Stimulated activated CD4-positive, alpha-beta T cell treated with anti-CD3 and anti-CD28 coated beads, Interleukin-4, amount 100 ng/mL, for 4 hours (primary cell): ENCODE measurements at places on chromosomes 11 and 22.

- no peak for DNase-seq
These were observed 236.7 kb downstream of the BRD1 start for GRCh38 chr22:49590851-49591445.

DNA sequence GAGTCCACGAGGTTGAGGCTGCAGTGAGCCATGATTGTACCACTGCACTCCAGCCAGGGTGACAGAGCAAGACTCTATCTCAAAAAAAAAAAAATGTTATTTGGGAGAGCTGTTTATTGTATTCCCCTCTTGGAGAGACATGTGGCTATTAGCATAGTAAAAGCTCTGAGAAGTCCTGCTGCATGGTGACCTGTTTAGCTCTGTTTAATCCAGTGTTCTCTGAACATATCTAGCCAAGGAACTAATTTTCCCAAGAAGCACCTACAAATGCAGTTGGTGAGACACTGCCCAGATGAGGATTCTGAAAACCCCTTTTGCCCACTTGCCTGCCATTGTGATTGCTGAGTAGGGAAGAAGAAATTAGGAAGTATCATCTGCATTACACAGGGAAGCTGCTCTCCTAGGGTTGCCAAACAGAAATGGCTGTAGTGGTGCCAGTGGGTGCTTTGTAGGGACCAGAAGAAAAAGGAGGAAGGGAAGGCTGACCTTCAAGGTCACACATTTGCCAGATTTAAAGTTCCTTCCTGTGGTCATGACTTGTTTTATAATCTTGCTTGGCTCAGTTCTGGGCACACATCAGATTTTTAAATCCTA lies 15.7 kb downstream of the TIMP3 start:
- DNase-seq = no peak

DNA sequence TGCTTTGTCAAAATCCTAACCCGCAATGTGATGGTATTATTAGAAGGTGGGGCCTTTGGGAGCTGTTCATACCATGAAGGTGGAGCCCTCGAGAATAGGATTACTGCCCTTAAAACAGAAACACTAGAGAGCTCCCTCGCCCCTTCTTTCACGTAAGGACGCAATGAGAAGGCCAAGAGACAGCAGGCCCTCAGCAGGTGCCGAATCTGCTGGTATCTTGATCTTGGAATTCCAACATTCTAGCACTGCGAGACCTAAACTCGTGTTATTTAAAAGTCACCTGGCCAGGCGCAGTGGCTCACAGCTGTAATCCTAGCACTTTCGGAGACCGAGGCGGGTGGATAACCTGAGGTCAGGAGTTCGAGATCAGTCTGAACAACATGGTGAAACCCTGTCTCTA lies 33.1 kb downstream of the LARGE1 start:
- no peak for DNase-seq

- no peak for DNase-seq
These were observed 82.5 kb downstream of the C22orf31 start for GRCh38 chr22:28978863-28979796.

DNA sequence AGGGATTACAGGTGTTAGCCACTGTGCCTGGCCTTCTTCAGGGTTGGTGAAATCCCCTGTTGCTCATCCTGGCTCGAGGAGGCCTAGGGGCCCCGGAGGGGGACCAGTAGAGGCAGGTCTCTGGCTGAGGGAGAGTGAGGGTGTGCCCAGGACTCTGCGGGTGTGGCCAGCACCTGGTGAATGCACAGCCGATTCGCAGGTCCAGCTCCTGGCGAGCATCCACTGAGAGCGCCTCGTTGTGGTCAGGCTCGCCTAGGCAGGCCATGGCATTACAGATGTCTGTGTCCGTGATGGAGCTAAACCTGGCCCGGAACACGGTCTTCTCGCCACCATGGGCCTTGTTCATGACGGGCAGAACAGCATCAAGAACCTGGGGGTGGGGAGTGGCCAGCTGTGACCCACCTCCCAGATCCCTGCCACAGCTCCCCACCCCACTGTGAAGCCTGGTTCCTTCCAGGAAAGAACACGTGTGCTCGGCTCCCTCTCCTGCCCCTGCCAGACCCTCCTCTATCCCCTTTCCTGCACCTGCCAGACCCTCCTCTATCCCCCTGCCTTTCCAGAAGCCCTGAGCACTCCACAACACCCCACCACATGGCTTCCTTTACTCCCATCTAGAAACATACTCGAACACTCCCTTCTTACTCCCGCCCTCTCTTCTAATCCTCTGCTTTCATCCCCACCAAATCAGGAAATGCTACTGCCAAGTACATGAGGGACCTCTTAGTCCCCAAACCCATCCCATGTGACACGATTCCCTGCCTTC lies 12.4 kb downstream of the TOP3B start:
- no peak for DNase-seq

DNA sequence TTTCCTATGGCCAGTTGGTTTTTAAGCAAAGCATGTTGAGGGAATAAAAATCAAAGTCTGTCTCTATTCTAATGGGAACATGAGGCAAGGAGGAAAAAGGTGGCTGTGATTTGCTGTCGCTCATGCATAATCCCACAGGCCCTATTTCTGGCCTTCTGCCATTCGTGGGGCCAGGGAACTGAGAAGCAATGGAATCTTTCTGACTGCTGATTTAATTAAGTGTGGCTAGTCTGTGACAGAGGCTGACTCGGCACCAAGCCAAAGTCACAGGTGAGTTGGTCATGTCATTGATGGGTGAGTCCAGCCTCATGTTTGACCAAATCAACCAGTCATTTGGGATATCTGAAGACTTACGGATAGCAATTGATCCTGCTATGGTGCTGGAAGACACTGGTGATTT lies 429.3 kb upstream of the CADM1 start:
- no peak for DNase-seq

- DNase-seq = no peak
These were observed 5.8 kb downstream of the TRIM29 start for GRCh38 chr11:120131941-120132644.

GRCh38 chr11:119024430-119025098 lies 6.0 kb downstream of the TRAPPC4 start:
- DNase-seq = no peak

DNA sequence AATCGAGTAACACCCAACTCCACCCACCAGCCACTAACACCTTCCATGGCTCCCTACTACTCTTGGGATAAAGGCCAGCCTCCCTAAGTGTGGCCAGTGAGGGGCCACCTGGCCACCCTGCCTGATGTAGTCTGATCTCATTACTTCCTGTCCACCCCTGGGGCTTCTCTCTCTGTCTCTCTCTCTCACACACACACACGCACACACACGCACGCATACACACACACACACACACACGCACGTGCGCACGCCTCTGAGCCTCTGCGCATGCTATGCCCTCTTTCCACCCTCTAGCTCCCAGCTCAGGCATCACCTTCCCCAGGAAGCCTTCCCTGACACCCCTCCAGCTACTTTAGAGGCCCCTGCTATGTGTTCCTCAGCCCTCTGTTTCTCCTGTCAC lies 3.9 kb downstream of the MFNG start:
- no peak for DNase-seq

DNA sequence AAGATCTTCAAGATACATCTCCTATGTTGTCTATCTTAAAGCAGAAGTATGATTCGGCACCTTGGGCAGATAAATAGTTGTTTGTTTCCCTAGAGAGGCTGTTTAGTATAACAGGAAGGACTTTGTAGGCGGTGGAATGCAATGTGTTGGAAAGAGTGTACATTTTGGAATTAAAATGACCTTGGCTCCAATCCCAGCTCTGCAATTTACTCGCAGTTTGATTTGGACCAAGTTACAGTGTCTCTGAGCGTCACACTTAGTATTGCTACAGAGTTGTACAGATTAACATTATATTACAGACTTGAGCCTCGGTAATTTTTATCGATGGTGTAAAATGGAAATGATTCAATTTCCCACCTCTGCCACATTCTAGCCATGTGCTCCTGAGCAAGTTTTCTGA lies 265.3 kb downstream of the OPCML start:
- no peak for DNase-seq

GRCh38 chr11:59426361-59427067 lies at the start of gene OR5A2:
Gene OR5A2, minus strand, starts transcription at chr11:59426413. Its CDS starts 3,460 bp downstream, at chr11:59422953.
- no peak for DNase-seq

- no peak for DNase-seq
These were observed 216.0 kb upstream of the ISX start for GRCh38 chr22:34849965-34850364.

GRCh38 chr11:87176044-87176443 lies 138.3 kb downstream of the TMEM135 start:
- no peak for DNase-seq

DNA sequence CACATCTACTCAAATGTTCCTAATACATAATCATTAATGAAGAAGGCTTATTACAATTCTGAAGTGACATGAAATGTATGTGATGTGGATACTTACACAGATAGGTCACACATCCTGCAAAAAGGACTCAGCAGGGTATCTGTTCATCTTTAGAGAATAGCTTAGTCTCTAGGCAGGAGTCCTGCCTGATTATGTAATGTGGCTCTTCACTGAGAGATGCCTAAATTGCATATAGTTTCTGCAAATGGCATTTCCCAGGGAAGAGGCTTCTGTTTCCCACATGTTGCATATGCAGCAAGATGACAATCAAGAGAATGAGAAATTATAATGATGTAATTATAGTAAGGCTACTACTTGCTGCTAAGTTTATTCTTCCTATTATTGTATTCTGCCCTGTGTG lies 58.8 kb upstream of the SLC36A4 start:
- no peak for DNase-seq

GRCh38 chr22:38352436-38352835 lies 35.2 kb upstream of the CSNK1E start:
- no peak for DNase-seq

DNA sequence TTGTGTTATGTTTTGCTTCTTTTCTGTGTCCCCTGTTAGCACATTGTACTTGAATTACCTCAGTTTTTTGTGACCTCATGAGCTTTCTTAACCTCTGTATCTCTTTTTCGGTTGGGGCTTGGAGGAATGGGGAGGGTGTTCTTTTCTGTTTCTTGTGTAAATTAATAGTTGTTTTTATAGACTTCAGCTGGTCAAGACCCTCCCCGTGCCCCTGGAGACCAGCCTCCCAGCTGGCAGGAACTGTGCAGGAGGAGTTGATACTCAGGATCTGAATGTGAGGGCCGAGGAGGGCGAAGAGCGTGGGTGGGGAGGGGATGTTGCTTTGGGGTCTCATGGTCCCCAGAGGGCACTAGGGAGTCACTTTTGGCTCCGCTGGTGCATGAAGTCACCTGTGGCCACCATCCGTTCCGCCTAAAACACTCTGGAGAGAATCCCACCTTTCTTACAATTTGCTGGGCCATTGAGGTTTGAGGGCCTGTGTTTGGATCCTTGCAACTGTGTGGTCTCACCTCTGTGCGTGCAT lies 44.3 kb upstream of the NNMT start:
- DNase-seq = no peak

DNA sequence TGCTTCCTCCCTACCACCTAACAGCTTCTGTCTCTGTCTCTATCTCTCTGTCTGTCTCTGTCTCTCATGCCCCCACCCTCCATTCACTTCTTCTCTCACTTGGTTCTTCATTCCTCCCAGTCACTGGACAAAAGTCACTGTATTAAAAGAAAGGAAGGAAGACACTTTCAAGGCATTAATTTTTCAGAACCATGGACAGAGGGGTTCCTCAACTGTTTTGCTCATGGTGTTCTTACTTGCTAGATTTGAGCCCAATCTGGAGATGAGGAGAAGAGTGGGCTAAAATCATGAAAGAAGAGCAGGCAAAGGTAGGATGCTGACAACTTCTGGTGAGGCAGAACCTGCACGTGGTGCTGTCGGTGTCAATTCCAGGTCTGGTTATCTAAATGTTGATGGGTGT lies 116.7 kb upstream of the LARGE1 start:
- no peak for DNase-seq

DNA sequence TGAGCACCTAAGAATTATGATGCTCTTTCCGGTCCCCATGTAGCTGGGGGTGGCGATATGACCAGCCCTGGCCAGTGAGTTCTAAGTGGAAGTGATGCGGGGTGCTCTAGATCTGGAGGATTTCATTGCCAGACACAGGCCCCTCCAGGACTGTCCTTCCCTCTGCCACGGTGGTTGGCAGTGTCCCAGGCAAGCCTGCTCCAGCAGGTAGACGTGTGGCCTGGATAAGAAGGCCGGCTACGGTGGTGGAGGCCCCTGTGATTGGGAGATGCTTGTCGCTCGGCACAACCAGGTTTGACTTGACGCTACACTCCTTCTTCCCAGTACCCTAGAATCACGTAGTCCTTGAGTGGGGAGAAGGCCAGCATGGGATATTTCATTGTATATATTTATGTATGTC lies 9.1 kb upstream of the ARHGAP8 start:
- DNase-seq = no peak

- no peak for DNase-seq
These were observed 514 bp downstream of the KRTAP5-9 start for GRCh38 chr11:71548716-71549151.

GRCh38 chr11:420911-421321 lies 6.1 kb upstream of the SIGIRR start:
- DNase-seq = no peak

DNA sequence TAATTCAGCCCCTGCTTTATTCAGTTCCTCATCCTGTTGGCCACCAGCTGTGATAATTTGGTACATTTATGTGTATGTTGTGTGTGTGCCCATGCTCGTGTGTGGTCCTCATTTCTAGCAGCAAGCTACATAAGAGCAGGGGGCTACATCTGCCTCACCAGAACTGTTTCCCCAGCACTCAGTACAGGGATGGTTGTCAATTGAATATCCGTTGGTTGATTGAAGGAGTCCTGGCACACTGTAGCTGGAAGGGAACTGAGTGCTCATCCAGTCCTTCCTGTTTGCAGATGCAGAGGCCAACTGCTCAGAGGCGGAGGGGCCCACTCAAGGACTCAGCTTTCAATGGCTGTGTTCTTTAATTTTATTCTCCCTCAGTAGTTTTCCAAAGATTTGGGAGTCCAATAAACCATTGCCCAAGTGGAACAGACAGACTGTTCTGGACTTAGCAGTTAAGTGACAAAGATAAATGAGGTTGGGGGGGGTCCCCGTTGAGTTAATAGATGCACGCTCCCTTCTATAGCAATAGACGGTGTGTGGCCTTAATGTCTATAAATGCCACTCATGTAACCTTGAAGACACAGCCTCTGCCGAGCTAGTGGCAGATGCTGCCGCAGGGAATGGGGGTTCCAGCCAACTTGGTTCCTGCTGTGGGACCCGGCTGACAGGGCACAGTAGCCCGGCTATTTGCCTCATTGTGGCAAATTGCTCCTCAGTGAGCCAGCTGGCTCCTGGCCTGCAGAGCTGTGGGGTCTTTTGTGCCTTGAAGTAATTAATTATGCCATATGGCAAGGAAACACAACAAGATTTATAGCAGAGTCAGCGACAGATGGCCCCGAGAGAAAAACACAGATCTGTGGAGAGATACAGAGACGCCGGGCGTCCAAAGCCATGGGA lies 71.4 kb upstream of the GRK3 start:
- no peak for DNase-seq
